ENCODE measurements at places on chromosomes 11 and 22.

DNA sequence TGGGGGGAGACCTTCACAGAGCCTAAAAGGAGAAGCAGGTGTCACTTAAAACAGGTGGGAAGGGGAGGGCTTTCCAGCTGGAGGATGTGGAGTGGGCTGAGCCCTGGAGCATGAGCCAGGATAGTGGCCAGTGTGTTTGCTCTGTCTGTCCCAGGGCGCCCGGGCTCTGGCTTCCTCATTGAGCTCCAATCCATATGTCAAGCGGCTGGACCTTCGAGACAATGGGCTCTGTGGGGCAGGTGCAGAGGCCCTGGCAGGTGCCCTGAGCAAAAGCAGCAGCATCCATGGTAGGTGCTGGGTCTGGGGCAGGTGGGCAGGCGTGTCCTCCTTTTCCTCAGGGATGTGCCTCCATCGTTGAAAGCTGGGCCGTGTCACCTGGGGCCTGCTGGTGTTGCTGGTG is 2.0 kb downstream of the LRRC74B start:
- DNase-seq = no peak

DNA sequence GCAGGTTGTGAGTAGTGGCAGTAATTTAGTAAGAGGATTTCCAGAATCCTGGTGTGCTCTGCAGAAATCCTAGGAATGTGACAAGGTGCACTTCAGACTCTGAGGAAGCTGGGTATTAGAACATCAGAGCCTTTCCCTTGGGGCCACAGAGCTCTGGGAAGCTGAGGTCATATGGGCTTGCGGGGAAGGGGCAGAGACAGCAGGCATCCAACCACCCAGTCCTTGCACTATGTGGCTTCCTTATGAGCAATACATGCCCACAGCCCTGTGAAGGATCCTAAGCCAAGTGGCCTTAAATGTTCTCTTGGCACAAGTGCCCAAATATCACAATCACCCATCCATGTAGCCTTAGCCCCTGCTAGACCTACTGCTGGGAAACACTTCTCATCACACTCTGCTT is 46.2 kb downstream of the P4HA3 start:
- DNase-seq = no peak

DNA sequence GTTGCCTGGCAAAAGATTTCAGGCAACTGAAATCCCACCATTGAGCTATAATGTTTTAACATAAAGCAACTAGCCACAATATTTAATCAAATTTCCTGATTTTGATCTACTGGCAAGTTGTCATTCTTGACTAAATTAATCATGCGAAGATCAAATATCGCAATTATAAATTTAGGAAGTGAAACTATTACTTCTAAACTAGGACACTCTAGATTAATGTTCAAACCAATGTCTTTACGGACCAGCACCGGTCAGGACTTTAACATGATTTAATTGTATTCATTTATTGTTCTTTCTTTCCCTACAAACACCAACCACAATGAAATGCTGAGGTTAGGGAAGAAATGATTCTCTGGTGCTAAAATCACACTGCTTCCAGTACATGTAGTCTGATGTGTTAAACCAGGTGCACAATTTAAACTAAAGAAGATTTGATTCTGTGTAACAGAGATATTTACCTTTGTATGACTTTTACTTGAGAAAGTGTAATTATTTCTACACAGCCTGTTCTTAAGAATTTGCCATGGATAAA is 14.9 kb downstream of the GAS2 start:
- no peak for DNase-seq

DNA sequence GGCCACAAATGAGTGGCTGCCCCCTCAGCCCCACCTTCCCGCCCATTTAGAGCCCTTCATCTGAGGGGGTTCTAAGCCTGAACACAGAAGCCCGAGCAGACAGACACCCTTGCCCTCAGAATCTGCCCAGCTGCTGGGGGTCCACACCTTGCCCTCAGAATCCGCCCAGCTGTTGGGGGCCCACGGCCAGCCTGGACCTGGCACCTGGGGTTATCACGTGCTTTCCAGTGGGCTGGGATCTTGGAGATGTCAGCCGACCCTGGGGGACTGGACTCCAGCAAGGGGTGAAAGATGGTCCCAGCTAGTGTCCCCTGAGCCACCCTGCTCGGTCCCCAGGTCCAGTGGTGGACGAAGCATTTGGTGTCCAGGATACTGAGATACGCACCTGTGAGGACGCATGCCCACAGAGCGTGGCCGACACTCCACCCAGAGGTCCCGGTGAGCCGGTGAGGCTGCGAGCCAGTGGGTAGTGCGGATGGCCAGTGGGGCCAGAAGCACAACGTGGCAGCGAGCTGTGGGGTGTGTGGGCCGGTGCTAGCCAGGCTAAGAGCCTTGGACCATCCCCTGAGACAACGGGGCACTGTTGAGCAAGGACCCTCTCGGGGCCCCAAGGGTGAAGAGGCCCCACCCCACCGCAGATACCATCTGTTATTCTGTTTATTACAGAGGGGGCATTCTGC is 3.1 kb upstream of the CTSD start:
- no peak for DNase-seq

DNA sequence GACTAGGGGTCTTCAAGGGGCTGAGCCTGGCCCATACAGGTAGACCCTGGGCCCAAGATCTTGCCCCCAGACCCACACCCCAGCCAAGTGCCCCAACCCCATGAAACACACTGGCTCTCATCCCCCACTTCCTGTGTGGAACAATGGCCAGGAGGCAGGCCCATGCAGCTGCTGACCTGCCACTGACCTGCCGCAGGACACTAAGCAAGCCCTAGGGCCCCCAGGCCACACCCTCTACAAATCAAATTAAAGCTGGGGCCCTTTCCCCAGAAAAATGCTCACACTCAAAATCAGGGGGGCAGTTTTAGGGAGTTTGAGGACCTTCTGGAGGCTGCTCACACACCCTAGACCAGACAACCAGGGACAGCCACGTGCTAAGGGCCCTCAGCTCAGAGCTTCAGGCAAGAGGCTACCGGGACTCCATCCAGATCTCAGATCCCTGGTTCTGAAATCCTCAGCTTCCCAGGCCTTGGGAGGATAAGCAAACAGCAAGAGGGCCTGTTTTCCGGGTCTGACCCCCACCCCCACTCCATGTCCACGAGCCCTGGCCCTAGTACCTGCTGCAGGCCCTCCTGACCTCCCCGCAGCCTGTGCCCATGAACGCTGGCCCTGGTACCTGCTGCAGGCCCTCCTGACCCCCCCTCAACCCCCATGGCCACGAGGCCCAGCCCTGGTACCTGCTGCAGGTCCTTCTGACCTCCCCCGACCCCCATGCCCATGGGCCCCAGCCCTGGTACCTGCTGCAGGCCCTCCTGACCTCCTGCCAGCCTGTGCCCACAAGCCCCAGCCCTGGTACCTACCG is 10.0 kb downstream of the CARD10 start:
- DNase-seq = no peak

GRCh38 chr11:75240311-75241035 is at the start of gene TPBGL:
TPBGL (plus strand) TSS chr11:75240774; CDS start chr11:75241050, 276 bp downstream.
- no peak for DNase-seq

DNA sequence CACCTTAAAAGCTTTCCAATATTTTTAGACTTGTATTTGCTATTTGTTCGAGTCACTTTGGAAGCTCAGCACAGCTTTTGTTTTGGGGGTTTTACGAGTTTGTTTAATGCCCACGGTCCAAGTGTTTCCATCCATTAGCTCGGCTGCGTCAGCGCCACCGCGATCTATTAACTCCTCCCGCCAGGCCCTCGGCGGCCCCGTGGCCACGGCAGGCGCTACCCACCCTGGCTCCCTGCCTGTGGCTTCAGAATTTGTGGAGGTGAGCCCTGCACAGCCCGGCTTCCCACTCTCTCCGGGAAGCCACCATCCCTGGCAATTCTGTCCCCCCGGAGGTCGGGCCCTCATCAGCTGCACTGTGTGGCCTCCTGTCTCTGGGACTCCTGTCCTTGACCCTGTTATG is 648.5 kb downstream of the BRD1 start:
- no peak for DNase-seq

- DNase-seq = peak; percentile 61
Measured at GRCh38 chr22:46259374-46259773, 3.8 kb downstream of the PKDREJ start.

DNA sequence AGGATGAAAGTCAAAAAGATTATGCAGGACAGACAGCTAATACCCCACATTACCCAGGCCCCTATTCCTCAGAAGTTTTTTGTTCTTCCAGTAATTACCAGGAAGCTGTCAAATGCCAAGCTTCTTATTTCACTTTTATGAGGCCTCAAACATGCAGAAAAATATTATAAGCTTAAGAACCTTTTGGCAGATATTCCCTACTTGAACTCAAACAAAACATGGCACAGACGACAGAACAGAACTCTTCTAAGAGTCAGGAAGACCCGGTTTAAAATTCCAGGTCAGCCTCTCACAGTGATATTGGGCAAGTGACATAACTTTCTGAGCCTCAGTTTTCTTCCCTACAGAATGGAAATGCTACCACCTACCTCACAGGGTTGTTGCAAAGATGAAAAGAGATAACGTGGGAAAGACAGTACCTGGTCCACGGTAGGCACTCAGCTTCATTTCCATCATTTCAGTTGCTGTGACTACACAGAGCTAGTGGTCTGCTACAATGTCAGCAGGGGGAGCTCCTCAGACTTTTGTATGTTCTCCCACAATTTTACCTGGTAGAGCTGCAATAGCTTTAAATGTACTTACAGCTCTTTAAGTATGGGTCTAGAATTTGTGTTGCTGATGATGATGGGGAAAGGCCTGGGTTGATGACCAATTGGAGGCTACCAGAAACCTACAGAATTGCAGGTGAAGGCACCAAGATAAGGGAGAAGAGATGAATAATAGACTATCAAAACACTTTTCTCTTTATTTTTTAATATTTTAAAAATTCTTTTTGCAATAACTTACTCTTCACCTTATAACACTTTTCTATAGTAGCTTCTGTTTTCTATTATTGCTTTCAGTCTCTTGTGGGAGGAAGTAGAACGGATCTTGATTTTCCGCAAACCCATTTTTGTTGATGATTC is 98.3 kb upstream of the CHRM4 start:
- peak; percentile 82 for DNase-seq

GRCh38 chr11:61828629-61829407 is 718 bp downstream of the FADS2 start:
- peak; percentile 58 for DNase-seq

GRCh38 chr22:19130959-19131684 is at the start of gene TSSK2:
TSSK2 (plus strand) TSS chr22:19131308; CDS start chr22:19131400, 92 bp downstream.
- DNase-seq = no peak

GRCh38 chr11:131618201-131618600 is 247.8 kb downstream of the NTM start:
- DNase-seq = no peak

- peak; percentile 72 for DNase-seq
Measured at GRCh38 chr11:124745835-124746620, 6.0 kb downstream of the VSIG2 start.

GRCh38 chr11:68552542-68552941 is 92.0 kb downstream of the PPP6R3 start:
- no peak for DNase-seq

GRCh38 chr11:94926698-94927237 is 46.6 kb downstream of the CWC15 start:
- DNase-seq = no peak

GRCh38 chr11:21411104-21411503 is 741.7 kb downstream of the NELL1 start:
- DNase-seq = no peak

DNA sequence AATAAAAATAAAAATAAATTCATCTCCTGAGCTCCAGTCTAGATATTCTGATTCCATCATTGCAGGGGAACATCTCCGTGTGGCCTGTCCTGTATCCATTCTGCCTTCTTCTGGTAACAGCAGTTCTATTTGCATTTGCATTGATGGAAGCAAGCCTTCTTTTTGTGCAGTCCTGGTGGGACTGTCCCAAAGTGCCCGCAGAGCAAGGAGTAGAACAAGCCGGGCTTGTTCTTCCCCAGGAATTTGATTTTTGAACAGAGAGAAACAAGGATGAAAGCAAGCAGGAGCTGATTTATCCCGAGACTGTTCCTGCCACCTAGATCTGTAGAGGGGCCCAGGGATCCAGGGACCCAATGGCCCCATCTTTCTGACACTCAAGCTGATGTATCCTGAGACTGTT is 65.4 kb downstream of the SYN3 start:
- DNase-seq = no peak

DNA sequence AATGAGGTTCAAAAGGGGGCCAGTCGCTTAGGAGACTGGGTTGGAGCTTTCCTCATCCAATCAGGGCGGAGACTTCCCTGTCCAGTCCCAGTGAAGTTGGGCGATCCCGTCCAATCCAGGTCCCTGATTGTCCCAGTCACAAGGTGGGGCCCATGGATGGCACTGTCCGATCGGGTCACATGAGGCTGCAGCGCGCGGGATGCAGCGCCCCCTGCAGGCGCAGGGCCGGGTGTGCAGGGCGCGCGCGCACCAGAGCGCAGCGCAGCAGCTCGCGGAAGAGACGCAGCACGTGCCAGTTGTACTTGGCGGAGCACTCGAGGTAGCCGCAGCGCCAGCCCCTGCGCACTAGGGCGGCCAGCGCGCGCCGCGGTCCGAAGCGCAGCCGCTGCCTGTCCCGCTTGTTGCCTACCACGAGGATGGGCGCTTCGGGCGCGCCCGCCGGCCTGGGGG is 2.3 kb downstream of the RASL10A start:
- DNase-seq = peak; percentile 81

DNA sequence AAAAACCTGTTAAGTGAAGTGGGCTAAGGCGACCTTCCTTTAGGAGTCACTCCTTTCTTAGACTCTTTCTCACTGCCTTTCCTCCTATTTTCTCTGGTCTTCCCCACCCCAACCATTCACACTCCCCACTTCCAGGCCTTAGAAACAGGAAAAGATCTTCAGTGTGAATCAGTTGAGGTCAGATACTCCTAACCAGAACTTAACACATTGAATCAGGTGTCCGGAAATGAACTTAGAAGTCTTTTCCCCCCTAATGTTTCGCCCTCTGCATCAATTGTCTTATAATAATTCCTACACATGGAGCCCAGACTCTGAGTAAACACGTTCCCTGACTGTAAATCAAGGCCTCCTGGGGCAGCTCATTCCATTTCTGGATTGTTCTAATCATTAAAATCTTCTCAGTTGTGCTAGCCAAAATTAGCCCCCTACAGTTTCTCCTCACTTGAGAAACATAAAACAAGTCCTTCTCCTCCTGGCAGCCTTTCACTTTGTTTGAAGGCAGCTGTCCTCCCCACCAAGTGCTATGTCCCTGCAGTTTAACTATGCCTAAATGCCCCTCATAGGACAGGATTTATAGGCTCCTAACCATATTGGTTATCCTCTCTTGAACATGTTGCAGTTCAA is 32.7 kb upstream of the USP47 start:
- no peak for DNase-seq

- DNase-seq = no peak
Measured at GRCh38 chr11:17604915-17605233, 57.8 kb downstream of the OTOG start.

DNA sequence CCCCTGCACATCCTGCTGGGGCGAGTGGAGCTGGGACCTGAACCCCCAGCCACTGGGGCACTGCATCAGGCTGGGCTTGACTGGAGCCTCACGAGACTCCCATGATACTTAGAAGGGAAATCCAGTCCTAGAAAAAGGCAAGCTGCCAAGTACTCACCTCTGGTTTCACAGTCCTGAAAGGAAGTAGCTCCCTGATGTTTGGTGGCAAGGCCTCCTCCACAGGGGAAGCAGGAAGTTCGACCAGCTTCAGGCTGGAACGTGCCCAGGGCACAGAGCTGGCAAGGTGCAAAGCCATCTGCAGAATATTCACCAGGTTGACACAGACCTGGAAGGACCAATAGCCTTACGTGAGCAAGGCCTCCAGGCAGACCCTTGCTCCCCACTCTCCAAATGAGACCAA is 26.8 kb upstream of the NRIP3 start:
- DNase-seq = no peak

- DNase-seq = no peak
Measured at GRCh38 chr11:6616596-6617250, 2.5 kb downstream of the TPP1 start.

- DNase-seq = no peak
Measured at GRCh38 chr11:28621753-28622152, 513.6 kb downstream of the METTL15 start.

- DNase-seq = no peak
Measured at GRCh38 chr11:109668973-109669634, 247.1 kb downstream of the C11orf87 start.

Measured in common myeloid progenitor, CD34-positive (primary cell).